Stimulated activated CD8-positive, alpha-beta memory T cell treated with anti-CD3 and anti-CD28 coated beads, Interleukin-15, amount 100 ng/mL, for 24 hours (primary cell): ENCODE measurements at places on chromosomes 16 and 17.

DNA sequence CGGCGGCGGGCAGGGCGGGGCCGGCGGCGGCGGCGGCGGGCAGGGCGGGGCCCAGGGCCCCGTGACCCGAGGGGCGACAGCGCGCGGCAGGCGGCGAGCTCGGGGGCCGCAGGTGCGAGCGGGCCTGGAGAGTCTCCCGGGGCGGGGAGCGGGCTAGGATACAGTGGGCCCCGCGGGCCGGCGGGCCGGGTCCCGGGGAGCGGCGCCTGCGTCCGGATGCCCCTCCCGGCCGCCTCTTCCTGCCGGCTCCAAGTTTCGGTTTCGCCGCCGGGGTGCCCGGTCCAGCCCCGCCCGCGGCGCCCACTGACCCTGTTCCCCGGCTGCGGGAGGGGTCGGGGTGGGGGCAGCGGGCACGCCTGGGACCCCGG lies at the start of gene RNF213:
Gene RNF213, plus strand, starts transcription at position 62 of the 368 bp plus-strand sequence. CDS start 2,830 bp downstream, outside the sequence.
- no peak for DNase-seq

GRCh38 chr17:81509207-81509971 lies 3.2 kb downstream of the ACTG1 start:
- DNase-seq = no peak

- DNase-seq = no peak
These were observed 251.7 kb upstream of the SALL1 start for GRCh38 chr16:51402785-51403184.

- DNase-seq = no peak
These were observed 541 bp downstream of the GPT2 start for GRCh38 chr16:46884513-46885293.

- DNase-seq = no peak
These were observed at the start of gene SLC6A4 for GRCh38 chr17:30235386-30236296. TSS of gene SLC6A4 (minus strand) at chr17:30235697. CDS start at chr17:30221958, 13,739 bp downstream.

DNA sequence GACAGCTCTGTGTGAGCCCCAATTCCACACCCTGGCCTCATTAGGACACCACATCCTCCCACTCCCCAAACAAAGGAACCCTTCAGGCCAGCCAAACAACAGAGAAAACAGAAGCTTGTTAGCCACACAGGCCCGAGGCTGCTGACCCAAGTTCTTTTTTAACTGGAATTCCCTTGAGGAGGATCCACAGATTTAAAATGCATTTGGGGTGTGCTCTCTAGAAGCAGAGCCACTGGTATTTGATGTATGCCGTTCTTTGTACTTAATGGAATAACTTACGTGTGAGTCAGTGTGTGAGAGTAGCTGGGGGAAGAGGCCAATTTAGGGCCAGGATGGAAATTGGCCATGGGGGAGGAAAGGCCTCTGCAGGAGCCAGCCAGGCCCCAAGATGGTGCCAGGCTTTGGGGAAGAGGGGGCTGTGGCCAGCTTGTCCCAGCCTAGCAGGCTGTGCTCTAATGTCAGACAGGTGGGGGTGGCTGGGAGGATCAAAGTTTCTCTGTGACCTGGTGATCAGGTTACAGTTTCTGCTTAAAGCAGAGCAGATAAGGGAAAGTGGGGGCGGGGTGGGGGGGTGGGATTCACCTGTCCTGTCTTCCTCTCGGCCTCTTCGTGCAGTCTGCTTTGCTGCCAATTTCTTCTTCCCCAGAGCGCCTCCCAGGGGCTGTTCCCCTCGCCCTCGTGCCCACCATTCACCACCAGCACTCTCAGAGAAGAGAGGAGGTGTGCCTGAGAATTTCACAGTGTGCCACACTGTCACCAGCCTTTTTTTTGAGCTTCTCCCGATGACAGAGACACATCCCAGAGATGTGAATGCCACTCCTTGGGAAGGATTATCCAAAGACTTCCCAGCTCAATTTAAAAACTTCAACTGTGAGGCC lies 50.8 kb downstream of the TOM1L2 start:
- DNase-seq = no peak

- no peak for DNase-seq
These were observed 4.6 kb downstream of the TEN1 start for GRCh38 chr17:75983501-75984181.

DNA sequence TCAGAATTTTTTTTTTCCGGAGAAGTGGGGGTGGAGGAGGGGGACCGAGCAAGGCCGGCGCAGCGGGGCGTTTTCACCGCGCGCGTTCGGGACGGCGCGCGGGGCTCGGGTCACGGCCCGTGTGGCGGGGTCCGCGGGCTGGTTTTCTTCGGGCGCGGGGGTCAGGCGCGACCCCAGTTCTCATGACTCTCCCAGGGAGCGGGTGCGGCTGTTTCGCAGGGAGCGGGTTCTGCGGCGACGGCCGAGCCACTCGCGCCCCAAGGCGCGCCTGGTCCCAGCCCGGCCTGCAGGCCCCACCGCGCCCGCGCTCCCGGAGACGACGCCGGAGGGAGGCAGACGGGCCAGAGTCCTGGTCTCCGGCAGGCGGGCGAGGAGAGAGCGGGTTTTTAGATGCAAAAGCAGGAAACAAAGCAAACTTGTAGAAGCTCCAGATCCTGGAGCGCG lies 1.0 kb downstream of the BAHCC1 start:
- DNase-seq = no peak

DNA sequence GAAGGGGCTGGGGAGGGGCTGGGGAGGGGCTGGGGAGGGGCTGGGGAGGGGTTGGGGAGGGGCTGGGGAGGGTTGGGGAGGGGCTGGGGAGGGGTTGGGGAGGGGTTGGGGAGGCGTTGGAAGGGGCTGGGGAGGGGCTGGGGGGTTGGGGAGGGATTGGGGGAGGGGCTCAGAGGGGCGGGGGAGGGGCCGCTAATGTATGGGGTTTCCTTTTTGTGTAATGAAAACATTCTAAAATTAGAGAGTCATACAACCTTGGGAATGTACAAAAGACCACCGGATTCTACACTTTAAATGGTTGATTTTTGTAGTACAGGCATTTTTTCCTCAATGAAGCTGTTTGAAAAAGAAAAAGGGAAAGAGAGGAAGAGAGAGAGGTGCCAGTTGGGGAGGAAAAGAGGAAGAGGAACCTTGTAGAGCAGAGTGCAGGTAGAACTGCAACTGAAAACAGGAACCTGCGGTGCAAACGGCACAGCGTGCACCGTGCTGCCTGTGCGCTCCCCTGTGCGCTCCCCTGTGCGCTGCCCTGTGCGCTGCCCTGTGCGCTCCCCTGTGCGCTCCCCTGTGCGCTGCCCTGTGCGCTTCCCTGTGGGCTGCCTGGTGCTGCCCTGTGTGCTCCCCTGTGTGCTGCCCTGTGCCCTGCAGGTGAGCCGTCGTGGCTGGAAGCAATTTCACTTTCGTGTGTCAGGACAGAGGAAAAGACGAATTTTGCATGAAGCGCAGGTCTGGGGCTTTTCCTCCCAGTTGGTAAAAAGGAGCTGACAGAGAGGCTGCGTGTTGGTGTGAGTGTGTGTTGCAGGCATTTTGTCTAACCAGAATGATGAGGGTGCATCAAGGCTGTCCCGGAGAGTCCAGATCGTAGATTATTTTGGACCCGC lies 40.8 kb downstream of the METRNL start:
- DNase-seq = no peak

DNA sequence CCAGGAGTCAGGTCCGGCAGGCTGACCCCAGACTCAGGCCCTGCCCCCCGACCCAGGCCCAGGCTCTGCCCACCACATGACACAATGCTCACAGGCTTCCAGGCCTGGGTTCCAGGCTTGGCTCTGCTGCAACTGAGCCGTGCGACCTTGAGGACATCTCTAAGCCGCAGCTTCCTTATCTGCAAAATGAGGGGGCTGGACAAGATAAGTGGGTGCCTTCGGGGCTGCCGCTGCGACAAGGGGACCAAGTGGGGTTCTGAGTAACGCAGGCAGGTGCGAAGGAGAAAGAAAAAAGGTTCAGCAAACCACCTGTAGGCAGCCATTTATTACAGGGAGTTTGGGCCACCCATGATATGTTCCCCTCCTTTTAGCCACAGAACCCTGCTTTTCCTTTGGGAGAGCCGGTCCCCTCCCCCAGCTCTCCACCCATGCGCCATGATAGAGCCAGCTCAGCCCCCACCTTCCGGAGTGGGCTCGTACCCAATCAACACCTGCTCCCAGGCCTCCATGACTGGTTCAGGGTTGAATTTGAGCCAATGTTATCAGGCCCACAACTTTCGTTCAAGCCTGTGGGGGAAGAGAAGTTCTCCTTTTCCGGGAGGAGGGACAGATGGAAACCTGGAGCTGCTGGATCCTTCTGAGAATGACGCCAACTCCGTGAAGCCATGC lies 38.2 kb downstream of the RTN4RL1 start:
- no peak for DNase-seq

GRCh38 chr17:57044976-57045867 lies 39.8 kb upstream of the AKAP1 start:
- no peak for DNase-seq

- no peak for DNase-seq
These were observed 63.3 kb upstream of the CNTNAP4 start for GRCh38 chr16:76213860-76214259.

- no peak for DNase-seq
These were observed 3.5 kb downstream of the GDPD1 start for GRCh38 chr17:59223813-59224212.

- no peak for DNase-seq
These were observed 102.4 kb upstream of the CRHR1 start for GRCh38 chr17:45681706-45682105.

DNA sequence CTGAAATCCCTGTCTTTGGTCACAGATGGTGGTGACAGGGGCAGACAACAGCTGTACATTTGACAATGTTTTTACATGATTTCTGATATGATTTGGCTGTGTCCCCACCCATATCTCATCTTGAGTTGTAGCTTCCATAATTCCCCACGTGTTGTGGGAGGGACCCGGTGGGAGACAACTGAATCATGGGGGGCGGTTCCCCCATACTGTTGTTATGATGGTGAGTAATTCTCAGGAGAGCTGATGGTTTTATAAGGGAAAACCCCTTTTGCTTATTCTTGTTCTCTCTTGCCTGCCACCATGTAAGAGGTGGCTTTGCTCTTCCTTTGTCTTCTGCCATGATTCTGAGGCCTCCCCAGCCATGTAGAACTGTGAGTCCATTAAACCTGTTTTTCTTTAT lies 353.9 kb downstream of the CPPED1 start:
- no peak for DNase-seq
